ENCODE measurements at places on chromosomes 1 and 21. TPM values are rescaled to one million over a fixed set of nuclear protein-coding genes. Genes with fewer than 3 reads are reported as not detected.
A peak's percentile ranks its signal among the peaks of the same experiment; 100 is the strongest.

DNA sequence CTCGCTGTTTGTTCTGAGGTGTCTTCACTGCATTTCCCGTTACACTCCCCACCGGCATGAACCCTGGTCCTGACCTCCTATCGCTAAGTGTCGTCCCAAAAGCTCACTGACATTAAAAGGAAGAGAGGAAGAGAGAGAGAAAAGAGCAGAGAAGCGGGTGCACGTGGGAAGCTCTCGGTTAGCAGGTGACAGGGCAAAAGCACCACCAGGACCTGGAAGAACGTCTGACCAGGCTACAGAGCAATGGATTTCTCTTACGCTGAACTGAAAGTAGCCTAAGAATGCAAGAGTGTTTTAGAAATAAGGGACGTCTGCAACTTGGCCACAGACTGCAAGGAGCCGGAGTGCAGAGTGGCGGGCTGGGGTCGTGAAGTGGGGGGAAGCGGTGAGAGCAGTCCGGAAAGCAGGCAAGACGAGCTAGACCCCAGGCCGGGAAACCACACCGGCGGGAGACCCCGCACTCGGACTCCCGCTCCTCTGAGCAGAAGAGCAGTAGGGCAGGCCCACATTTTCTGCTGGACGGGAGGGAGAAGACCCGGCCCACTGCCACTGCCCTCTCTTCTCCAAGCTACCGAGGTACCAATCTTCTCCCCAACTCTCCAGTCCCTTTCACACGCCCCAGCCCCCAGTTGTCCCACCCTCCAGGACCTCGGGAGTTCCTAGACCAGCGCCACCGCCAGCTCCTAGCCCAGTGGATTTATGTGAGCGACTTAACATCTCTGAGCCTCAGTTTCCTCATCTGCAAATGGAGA is 8.3 kb upstream of the MPZL1 start:
- H3K4me1 ChIP-seq: peaks cover 27% of the 10 kb centered on the region
- peak overlapping the region; percentile 87 for H3K4me3 ChIP-seq
- H3K27me3 ChIP-seq: no peaks in the 10 kb centered on the region
- no peak for DNase-seq
- peak overlapping the region; percentile 95 for H3K27ac ChIP-seq

DNA sequence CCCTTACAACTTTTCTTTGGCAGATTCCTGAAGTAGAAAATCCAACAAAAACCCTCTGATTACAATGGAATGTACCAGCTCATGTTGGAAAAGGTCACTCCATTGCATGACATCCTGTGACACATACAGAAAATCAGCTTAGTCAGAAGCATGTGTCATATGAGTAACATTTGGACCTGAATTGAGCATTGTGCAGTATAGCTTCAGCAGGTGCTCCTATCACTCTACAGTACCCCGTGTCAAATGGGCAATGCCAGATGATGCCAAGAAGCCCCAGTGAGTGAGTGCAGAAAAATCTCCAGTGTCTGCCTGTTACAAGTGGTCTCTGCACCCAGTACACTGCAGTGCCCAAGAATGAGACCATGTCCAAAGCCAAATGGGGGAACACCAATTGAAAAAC is 129.7 kb upstream of the RUNX1 start:
- no peaks in the 10 kb centered on the region for H3K36me3 ChIP-seq
- no peak for DNase-seq
- H3K4me1 ChIP-seq: no peaks in the 10 kb centered on the region
- H3K27me3 ChIP-seq: no peaks in the 10 kb centered on the region

DNA sequence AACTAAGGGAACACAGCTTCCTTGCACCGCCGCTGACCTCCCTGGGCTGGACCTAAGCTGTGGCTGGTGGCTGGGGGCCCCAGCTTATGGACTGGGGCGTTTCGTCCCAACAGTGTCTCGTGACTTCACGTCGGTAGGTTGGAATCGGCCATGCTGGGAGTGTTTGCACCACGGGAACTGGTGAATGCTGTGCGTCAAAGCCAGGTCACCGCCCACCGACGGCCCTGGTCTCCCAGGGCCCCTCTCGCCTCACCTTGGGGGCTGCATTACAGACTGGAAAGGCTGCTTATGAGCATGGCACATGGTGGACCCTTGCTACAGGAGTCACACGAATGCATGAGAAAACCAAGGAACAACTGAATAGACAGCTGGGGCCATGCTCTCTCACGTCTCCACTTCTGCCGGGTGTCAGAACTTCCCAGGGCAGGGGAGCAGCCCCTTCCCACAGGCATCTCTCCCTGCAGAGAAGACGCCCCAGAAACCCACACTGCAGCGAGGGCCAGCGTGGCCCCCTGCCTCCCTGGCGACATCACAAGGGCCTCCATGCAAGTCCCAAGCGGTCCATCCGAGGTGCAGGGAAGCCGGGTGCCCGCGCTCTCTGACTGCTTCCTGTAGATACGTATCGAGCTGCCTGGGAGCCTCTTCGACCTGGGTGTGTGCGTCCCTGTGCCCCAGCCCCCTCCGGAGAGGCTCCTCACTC is 81.7 kb downstream of the SIK1 start:
- no peak for DNase-seq
- no peaks in the 10 kb centered on the region for H3K27me3 ChIP-seq
- no peak overlapping the region for H3K27ac ChIP-seq
- H3K4me1 ChIP-seq: peaks cover 55% of the 10 kb centered on the region

DNA sequence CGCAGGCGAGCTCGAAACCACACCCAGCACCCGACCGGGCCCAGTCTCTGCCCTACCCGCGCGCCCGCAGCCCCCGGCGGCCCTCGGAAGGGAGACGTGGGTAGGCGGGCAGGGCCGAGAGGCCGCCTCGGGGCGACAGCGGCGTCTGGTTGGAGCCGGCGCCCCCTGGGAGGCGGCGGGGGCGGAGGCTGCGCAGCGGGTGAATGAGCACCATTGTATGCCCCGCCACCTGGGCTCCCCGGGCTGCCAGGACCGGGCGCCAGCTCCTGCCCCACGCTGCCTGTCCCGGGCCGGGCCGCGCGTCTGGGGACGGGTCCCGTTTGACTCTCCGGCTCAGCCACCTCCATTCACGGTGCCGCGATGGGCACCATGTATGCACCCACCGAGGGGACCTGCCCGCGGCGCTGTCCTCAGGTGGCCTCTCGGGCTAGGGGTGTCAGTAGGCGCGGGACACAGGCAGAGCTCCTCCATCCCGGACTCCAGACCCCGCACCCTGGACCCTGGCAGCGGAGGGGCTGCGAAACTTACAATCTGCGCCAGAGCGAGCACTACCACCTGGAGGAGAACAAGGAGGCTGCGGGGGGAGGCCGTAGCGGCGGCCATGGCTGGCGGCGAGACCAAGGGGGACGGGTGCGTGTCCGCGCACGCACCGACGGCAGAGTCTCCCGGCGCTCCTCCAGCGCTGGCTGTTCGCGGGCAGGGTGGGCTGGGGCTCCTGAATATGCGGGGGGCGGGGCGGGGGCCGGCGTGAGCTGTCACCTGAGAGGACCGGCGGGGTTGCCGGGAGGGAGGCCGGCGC is at the start of gene COL9A2:
TSS of gene COL9A2 (minus strand) at position 692 of the 799 bp plus-strand sequence. CDS start at position 603, 89 bp downstream.
- peak within 1 kb of the TSS; percentile 34 for H3K4me3 ChIP-seq
- H3K27ac ChIP-seq: no peak within 1 kb of the TSS
- H3K4me1 ChIP-seq: peaks cover 34% of the 10 kb centered on the region
- peak; percentile 27 for DNase-seq
- H3K27me3 ChIP-seq: peaks cover 23% of the 10 kb centered on the region

DNA sequence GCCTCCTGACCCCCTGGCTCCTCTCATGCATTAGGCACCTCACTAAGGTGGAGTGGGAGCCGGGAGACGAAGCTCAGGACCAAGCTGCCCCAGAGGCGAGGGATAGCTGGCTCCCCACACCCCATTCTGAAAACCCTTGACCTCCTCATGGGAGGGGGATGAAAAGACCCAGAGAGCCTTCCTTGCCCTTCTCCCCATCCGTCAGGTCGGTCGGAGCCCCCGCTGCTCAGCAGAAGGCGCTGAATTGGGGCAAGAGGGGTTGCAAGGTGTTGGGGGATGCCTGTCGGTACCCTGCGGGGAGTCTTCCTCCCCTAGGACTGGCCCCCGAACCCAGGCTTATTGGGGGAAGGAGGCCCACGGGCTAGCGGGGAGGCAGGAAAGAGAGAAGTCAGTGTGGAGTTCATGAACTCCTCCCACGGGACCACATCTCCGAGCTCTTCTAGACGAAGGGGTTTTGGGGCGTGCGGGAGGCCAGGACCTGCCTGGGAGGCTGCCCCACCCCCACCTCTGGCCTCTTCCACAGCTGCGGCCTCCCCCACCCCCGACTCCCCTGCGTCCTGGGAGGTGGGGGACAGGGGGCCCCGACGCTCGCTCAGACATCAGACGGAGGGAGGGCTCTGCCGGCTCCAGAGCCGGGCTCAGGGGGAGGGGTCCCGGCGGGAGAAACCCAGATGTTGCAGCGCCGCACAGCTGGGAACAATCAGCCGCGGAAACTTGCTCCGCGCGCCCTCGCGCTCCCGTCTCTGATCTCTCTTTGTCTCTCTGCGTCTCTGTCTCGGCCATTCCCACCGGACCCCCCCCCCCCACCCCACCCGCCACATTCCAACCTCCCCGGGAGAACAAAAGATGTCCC is 719 bp downstream of the MFAP2 start:
- no peak for DNase-seq
- peaks cover 23% of the 10 kb centered on the region for H3K4me1 ChIP-seq
- peak overlapping the region; percentile 45 for H3K4me3 ChIP-seq
- no peak overlapping the region for H3K27ac ChIP-seq

DNA sequence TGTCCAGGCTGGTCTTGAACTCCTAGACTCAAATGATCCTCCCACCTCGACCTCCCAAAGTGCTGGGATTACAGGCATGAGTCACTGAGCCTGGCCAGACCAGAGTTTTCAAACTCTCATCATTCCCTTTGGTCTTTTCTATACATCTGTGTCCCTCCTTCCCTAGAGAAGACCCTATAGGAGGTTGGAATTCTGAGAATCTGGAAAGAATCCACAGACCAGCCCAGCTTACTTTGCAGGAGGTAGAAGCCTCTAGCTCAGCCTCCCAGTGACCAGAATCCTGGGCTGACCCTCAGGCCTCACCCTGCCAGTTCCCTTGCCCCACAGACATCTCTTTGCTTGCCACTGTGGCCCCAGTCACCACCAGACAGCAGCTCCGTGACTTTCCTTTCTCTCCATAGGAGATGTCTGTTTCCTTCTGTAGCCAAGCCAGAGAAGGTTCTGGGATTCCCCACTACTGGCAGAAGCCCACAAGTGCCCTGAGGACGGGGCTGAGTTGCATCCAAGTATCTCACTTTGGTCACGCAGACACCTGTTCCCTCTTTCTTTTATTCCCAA is 34.7 kb upstream of the KHDRBS1 start:
- peaks cover 18% of the 10 kb centered on the region for H3K4me1 ChIP-seq
- H3K27me3 ChIP-seq: no peaks in the 10 kb centered on the region

DNA sequence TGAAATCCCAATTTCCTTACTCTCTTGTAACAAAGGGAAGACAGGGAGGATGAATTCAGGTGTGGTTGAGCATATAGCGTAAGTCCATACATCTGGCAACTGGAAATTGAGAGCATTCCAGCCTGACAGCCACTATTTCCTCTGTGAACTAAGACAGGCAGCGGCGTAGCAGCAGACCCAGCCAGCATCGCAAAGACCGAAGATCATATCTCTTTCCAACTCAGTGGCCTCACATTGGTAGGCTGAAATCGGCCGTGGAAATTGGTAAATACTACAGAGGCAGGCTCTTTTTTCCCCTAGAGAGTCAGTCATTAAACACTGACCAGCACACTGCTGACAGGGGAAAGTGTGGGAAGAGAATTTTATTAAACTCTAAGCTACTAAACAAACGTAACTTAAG is 43.4 kb downstream of the TARBP1 start:
- H3K4me3 ChIP-seq: no peak overlapping the region
- H3K36me3 ChIP-seq: peaks cover 6% of the 10 kb centered on the region
- H3K27ac ChIP-seq: no peak overlapping the region

- no peaks in the 10 kb centered on the region for H3K27me3 ChIP-seq
- H3K36me3 ChIP-seq: peaks cover 55% of the 10 kb centered on the region
- no peak overlapping the region for H3K27ac ChIP-seq
- no peak for DNase-seq
- 0 out of 2 replicates have a peak, but pooled peaks cover 3% of the 10 kb centered on the region for H3K4me1 ChIP-seq
- H3K4me3 ChIP-seq: no peak overlapping the region
These were observed 30.9 kb downstream of the AGT start for GRCh38 chr1:230682882-230683610.

DNA sequence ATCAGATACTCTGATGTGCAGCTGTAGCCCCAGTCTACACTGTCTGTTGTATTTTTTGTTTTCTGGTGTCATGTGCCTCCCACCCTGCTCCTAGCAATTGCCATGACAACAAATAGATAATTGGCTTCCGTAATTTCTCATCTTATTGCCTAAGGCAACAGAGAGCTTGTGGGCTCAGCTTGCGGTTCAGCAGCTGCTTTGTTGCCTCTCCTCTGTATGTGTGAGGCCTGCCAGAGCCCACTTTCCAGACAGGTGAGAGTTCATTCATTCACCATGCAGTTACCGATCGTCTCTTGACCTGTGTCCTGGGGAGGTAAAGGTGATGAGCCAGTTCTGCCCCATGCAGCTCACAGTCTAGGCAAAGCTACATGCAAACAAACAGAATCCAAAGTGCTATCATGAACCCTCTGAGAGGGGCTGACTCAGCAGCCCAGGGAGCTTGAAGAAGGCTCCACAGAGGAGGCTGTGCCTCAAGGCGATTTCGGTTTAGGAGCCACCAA is 11.9 kb downstream of the LGALS8 start:
- peaks cover 32% of the 10 kb centered on the region for H3K36me3 ChIP-seq
- H3K27me3 ChIP-seq: no peaks in the 10 kb centered on the region
- H3K4me3 ChIP-seq: no peak overlapping the region

Gene PGLYRP3
- total RNA-seq: not detected

DNA sequence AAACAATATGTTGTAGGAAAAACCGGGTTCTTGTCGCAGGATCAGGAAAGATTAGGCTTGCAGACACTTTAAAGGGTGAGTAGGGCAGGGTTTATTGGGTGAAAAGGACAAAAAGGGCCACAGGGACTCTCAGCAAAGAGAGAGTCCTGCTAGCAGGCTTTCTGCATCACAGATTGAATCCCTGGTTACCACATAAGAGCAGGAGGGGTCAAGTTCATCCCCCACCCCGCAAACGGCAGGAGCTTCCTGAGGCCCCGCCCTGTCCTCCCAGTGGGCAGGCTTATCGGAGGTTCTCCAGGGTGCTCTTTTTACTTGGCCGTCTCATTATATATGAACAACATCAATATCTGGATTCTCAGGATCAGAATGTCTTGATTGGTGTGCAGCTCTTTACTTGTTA is 47.7 kb downstream of the SYCP1 start:
- no peak overlapping the region for H3K4me3 ChIP-seq
- H3K36me3 ChIP-seq: no peaks in the 10 kb centered on the region
- H3K4me1 ChIP-seq: no peaks in the 10 kb centered on the region
- peaks cover 13% of the 10 kb centered on the region for H3K27me3 ChIP-seq
- no peak for DNase-seq
- H3K27ac ChIP-seq: no peak overlapping the region

- peak; percentile 52 for DNase-seq
- H3K27me3 ChIP-seq: no peaks in the 10 kb centered on the region
- no peak overlapping the region for H3K4me3 ChIP-seq
- H3K36me3 ChIP-seq: peaks cover 11% of the 10 kb centered on the region
- H3K4me1 ChIP-seq: peaks cover 39% of the 10 kb centered on the region
These were observed 70.0 kb downstream of the NVL start for GRCh38 chr1:224259986-224260385.

Gene ADCY10
- total RNA-seq: not detected

GRCh38 chr1:180235502-180236239 is 5.6 kb downstream of the LHX4 start:
- no peak overlapping the region for H3K4me3 ChIP-seq
- peaks cover 10% of the 10 kb centered on the region for H3K4me1 ChIP-seq
- H3K27me3 ChIP-seq: peaks cover 49% of the 10 kb centered on the region
- H3K27ac ChIP-seq: no peak overlapping the region
- DNase-seq: no peak
- no peaks in the 10 kb centered on the region for H3K36me3 ChIP-seq

All from SJSA1 (cell line).